RPMI7951 (cell line): ENCODE measurements at places on chromosomes 11 and 22. TPM values are rescaled to one million over a fixed set of nuclear protein-coding genes. Genes with fewer than 3 reads are reported as not detected.
A peak's percentile ranks its signal among the peaks of the same experiment; 100 is the strongest.

DNA sequence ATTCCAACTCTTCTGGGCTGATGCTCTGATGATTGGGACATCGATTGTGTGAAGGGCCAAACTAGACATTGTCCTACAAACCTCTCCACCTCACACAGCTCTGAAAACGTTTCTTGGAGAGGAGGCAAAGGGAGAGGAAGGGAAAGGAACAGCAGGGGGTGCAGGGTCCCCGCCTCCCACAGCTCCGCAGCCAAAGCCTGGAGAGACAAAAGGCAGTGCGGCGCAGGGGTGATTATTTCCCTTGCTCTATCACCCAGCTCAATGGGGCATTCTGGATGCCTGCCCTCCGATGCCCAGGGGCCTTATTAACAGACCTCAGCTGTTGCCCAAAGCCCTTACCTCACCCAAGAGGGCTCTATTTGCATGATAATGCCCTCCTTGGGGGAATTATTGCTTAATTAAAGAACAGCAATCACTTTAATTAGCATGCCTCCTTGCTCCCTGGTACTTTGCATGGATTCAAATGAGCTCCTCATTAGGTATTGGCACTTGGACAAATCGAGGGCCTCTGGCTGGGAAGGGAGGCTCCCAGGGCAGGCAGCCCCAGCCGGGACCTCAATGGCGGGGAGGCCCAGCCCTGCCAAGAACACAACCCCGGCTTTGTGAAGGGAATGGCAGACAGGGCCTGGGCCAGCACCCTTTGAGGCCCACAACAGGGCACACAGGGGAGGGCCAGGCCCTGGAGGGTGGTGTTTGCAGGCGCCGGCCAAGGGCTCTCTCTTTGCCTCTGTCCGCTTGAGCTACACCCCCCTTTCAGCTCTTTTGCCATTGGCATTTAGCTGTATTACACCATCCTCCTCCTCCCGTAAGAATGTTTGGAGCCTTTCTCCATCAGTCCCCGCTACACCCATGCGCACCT, 19.8 kb upstream of the CDON start:
- no peak for DNase-seq

DNA sequence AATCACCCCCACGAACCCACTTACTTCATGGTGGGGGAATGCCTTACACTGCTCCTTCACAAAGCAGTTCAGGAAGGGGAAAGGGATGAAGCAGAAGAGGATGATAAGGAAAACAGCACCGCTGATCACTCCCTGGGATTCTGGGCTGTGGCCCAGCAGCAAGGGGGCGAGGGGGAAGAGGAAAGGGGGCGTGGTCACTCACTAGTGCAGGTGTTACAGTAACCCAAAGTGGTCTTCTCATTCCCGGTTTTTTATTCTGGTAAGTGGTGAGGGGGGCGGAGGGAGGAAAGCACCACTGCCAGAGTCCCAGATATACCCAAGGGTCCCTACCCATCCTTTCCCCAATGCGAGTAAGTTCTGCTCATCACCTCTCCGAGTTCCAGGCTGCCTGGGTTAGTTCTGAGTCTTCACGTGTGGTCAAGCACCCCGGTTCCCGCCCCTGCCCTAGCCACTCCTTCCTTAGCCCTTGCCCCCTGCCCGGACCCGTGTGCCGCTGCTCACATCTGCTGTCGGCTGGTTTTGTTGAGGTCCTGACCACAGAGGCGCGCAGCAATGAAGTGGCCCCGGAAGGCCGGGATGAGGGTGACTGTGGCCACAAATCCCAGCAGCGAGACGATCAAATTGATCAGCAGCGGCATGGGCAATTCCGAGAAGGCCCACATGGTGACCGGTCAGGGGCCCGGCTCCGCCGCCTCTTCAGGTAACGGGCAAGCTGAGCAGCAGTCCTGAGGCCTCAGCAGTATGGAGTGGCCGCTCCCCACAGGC, 477 bp downstream of the DPAGT1 start:
- DNase-seq = peak; percentile 44

DNA sequence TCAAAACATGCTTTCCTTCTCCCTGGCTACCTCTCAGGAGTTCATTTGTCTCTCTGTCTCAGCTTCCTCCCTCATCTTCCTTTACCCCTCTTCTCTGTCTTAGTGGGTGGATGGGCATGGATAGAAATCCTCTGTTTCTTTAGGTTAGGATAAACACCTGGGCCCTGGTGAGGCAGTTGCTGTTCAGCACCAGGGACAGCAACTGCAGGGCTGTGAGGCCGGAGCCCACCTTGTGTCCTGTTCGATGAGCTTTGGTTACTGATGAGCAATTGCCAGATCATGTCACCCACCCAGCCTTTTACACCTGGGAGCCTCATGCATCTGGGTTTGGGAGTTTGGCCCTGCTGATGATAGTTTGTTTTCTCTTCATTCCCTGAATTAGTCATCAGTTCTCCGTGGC, 6.1 kb upstream of the CRYBB3 start:
- no peak for DNase-seq

DNA sequence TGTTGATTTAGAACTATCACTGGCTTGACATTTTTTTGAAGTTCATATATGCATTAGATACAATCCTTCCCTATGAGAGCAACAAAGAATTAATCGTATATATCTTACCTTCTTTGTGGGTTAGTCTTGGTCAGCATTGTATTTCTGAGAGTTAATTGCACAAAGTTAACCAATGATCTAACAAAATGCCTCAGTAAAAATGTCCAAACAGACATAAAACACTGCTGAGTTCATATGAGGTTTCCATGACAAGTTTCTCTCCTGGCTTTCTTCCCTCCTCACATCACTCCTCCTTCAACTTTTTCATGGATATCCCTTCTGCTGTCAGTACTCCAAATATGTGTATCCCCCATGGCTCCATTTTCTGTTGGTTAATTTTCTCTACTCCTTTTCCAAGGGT, 9.0 kb downstream of the MAP6 start:
- DNase-seq = no peak

- no peak for DNase-seq
Measured at GRCh38 chr22:40118979-40119378, 58.7 kb upstream of the TNRC6B start.

DNA sequence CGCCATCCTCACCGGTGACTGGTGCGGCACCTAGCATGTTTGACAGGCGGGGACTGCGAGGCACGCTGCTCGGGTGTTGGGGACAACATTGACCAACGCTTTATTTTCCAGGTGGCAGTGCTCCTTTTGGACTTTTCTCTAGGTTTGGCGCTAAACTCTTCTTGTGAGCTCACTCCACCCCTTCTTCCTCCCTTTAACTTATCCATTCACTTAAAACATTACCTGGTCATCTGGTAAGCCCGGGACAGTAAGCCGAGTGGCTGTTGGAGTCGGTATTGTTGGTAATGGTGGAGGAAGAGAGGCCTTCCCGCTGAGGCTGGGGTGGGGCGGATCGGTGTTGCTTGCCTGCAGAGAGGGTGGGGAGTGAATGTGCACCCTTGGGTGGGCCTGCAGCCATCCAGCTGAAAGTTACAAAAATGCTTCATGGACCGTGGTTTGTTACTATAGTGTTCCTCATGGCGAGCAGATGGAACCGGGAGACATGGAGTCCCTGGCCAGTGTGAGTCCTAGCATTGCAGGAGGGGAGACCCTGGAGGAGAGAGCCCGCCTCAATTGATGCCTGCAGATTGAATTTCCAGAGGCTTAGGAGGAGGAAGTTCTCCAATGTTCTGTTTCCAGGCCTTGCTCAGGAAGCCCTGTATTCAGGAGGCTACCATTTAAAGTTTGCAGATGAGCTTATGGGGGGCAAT, 1.1 kb downstream of the NEAT1 start:
- DNase-seq = no peak

GRCh38 chr22:50516068-50516467, 8.0 kb downstream of the NCAPH2 start:
- DNase-seq = no peak

SLC22A25 gene
- total RNA-seq = not detected in 2 replicates
